ENCODE measurements at places on chromosomes 3 and 15.

DNA sequence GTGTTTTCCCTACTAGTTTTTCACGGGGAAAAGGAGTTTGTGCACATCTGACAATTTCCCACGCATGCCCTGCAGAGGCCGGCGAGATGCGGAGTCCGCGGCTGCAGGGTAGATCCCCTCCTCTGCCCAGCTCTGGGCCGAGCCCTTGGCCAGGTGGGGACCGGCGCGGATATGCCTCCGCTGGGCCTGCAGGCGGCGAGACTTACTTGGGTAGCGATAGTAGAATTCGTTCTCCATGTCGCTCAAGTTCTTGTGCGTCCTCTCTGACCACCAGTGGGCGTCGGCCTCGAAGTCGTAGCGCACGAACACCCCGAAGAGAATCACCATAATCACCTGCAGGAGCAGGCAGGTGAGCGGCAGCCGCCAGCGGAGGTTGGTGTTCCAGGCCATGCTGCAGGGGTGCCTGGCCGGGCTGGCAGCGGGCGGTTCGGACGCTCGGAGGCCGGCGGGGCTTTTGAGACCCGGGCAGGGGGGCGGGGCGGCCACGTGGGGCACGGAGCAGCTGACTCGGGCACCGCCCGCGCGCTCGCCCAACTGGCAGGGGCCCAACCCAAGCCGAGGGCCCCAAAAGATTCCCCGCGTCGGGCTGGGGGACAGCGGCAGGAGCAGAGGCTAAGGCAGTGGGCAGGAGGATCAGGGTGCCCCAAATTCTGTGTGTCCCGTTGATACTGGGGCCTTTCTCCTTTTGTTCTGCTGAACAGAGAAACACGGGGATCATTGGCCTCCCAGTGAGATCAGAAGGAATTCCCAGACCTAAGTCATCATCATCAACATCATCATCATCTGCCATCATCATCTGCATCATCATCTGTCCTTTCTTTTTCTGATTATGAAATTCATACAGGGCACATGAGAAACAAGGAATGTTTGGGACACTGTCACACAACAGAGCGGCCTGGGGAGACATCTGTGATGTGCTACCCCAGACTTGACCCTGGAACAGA, at the start of gene RHCG:
RHCG (minus strand) TSS at position 429 of the 944 bp plus-strand sequence; CDS start at position 390, 39 bp downstream.
- no peak for DNase-seq

DNA sequence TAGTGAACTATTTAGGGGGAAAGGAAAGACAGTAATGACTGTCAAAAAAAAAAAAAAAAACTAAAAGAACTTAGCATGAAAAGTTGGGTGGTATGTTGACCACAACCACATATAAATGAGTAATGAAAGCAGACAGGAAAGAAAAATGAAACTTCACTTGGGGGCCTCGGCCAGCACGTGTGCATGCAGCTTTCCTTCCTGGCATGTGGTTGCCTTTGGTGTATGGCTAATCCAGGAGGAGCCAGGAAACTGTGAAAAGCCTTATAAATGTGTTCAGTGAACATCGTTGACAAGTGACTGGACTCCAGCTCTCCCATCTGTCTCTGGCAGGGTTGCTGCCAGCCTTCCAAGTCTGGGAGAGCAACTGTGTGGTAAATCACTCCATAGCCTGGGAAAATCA, 195.1 kb downstream of the DTWD1 start:
- no peak for DNase-seq

DNA sequence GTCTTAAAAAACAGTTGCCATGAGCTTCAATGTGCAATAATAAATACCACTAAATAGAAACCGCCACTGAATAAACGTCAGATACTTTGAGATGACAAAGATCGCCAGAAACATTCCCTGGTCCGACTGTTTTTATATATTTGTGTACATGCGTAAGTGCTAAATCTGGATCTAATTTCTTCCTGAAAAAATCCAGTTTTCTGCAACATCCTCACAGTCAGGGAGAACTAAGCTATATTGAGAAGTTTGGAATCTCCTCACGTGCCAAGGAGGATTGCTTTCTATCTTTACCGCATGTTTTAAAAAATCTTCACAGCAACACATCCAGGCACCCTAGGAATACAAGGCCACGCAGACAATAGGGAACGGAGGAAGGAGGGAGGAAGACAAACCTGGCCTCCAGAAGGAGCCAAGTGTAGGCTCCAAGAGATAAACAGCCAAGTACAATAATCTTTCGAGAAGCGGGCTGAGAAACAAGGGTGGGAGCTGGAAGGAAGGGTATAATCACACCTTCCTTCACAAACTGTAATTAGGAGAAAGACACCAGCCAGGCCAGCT, 5.7 kb downstream of the VGLL4 start:
- no peak for DNase-seq

DNA sequence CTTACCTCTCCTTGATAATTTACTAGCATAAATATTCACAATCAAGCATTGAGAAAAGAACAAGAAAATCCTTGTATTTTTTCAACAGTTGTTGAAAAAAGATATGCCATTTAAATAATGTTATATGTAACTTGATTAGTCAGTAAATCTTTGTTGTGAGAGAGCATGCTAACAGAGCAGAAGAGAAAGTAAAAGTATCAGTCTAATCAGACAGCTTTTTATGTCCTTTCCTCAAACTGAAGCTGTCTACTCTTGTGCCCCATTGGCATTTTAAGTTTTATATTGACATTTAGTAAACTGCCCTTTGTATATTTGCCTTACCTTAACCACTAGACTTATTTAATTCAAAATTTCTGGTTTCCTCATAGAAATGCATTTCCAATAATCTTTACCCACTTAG, 668.7 kb downstream of the OTOL1 start:
- no peak for DNase-seq

GRCh38 chr15:34789326-34789725, 6.0 kb downstream of the ACTC1 start:
- DNase-seq: no peak

DNA sequence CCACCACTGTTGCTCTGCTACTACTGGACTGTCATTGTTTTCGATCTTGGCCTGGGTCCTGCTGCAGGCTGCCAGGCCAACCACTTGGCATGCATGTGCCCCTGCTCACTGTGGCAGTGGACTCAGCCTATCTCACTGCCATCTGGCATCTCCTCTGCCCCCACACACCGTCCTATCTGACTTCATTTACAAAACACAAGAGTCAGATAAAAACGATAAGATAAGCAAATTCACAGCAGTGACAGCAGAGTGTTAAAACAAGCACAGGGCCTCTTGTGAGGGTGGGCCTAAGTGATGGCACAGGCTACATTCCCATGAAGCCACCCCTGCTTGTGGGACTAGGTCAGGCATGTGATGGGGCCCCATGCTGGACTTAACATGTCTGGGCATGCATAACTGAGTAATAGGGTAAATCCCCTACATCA, 68.1 kb downstream of the CRYGS start:
- peak; percentile 70 for DNase-seq

All from caudate nucleus (tissue), 63 donors.